Activated CD4-positive, alpha-beta T cell treated with anti-CD3 and anti-CD28 coated beads, Interleukin-2, amount 50 U/mL, for 48 hours (primary cell): ENCODE measurements at places on chromosomes 2 and 18.

DNA sequence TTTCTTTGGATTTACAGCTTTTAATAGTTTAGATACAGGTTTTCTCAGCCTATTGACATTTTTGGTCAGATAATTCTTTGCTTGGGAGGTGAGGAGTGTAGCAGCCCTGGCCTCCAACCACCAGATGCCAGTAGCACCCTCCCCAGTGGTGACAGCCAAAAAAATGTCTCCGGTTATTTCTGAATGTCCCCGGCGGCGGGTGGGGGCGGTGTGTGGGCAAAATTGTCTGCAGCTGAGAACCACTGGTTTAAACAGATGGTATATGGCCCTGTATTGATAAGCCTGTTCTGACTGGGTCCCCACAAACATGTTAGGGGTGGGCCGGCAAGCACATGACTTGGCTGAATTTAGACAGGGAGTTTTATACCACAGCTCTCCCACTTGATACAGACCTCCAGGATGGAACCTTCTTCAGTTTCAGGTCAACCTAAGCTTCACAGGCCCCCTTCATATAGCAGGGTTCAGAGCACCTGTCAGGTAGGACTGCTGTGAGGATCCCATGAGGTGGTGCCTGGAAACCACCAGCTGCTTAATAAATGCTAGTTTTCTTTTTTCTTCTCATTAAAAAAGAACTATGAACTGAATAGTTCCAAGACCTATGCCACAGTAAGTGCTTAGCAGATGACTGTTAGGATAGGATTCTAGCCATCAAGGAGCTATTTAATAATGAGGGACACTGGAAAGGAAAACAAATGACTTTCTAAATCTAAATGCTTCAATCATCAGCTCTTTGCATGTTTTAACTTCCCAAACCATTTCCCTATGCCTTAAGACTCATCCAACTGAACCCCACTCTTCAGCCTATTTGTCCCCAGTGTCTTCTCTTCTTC lies 18.1 kb downstream of the LPIN2 start:
- DNase-seq = peak; percentile 79

DNA sequence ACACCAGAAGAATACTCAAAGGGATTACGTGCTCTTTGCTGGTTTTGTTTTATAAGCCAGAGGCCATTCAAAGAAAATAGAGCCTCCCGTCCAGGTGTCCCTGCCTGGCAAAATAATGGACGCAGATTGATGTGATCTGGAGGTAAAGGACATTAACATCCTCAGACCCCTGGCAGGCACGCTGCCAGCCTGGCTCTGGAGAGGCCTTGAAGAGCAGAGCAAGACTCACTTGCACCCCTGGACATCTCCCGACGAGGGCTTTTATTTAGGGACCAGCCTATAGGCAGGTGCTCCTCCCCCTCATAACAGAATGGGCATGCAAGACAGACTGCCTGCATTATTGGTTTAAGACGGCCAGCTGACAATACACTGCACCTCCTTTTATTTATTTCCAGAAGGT lies 291.3 kb downstream of the BCL11A start:
- no peak for DNase-seq

GRCh38 chr2:119753041-119753929 lies 6.4 kb upstream of the PTPN4 start:
- DNase-seq = no peak

- DNase-seq = no peak
Observed at GRCh38 chr18:33837191-33837590, 259.2 kb downstream of the ASXL3 start.

- DNase-seq = no peak
Observed at GRCh38 chr18:77043541-77044280, 88.9 kb downstream of the MBP start.

- DNase-seq = no peak
Observed at GRCh38 chr2:122543815-122544214, 788.4 kb downstream of the TSN start.

GRCh38 chr2:220555961-220556630 lies 928.7 kb downstream of the SLC4A3 start:
- no peak for DNase-seq

DNA sequence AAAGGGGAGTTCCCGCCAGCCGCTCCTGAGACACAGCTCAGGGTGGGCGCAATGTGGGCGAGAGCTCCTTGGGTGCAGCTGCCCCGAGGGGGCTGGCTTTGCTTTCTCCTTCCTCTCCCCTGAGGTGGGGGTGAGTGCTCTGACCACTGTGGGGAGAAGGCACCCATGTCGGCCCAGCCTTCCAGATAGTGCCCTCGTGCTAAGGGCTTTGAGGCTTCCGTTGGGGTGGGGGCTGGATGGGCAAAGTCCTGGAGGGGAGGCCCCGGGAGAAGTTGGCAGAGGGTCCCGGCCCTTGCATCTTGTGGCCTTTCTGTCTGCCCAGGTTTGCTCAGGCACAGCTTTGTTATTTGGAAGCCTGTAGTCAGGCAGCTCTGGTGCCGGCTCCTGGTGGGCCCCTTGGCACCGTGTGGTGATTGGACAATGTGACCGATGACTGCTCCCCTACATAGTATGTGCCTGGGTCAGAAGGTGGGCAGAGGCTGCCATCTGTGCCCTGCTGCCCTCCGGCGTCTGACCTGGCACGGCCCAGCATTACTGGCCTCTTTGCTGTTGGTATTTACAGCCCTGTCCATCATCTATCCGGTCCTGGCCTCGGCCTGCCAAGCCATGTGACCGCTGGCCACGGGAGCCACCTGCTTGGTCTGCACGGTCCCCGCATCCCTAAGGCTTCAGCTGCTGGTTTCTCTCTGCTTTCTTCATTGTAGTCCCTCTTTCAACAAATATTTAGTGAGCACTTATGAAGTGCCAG lies 50.8 kb downstream of the TWIST2 start:
- DNase-seq = no peak

GRCh38 chr18:38644875-38645641 lies 1079.5 kb upstream of the CELF4 start:
- no peak for DNase-seq

DNA sequence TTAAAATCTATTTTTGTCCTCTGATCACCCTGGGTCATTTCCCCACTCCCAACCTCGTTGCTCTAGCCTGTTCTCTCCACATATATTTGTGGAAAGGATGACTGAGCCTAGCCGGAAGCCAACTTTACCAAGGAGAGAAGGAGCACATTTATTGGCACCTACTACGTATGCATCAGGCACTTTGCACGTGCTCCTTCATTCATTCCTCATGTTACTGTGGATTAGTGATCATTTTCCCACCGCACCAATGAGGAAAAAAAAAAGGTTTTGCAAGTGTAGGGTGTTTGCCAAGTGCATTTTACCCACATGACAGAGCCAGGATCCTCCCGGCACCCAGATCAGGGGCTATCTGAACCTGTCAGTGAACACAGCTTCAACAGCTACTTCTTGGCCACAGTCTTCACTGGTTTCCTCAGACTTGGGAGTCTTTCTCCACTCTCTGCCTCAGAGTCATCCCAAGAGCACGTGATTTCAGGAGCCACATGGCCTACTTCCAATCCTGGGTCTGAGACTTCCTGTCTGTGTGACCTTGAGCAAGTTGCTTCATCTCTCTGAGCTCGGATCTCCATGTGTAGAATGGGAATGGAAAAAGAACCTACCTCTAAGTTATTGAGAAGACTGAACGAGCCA lies 1.9 kb upstream of the C1QL2 start:
- no peak for DNase-seq

- no peak for DNase-seq
Observed at GRCh38 chr2:237269138-237269875, 144.7 kb downstream of the COL6A3 start.

DNA sequence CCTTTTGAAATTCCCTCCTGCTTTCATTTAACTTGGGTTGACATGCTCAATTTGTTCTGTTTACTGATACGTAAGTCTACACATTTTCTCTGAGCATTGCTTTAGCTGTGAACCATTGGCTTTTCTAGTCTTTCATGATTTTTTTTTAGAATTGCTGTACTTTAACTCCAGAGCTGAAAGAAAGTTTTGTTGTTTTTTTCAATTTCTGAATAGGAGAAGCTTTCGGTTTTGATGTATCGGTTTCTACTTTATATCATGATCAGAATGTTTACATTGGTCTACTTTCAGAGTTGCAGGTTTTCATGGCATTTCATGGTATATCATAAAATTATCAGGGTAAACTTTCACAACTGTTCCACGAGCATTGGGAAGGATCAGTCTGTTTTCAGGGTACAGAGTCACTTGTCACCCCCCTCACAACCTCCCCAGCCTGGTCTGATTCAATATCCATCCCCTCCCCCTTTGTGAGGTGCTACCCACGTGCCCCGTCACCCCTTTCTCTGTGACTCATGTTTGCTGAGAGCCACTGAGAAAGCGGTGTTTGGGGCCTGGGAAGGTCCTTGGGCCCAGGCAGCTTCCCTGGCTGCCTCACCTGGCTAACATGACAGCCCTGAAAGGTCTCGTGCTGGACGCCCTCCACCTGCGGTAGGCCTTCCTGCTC lies 7.0 kb downstream of the ASTL start:
- peak; percentile 47 for DNase-seq

DNA sequence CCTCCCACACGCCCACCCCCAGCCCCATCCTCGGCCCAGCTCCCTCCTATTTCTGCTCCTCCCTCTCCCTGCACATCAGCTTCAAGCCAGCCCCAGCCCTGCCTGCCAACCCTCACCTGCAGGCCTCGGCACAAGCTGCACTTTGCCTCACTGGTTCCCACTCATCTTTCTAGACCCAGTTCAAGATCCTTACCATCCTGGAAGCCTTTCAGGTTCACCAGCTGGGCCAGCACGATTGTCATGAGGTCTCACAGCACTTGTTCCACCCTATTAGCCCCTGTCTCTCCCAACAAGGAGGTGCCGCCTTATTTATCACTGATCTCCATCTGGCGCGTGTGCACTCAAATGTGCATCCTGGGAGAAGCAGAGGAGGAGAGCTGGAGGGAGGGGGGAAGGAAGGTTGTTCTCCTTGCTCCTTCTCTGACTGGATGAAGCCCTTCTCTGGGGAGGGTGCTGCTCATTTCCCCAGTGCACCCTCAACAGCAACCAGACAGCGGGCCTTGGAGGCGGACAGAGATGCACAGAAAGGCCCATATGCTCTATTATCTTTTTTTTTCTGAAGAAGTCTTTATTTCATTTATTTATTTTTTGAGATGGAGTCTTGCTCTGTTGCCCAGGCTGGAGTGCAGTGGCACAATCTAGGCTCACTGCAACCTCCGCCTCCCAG lies 15.5 kb upstream of the BIN1 start:
- no peak for DNase-seq

DNA sequence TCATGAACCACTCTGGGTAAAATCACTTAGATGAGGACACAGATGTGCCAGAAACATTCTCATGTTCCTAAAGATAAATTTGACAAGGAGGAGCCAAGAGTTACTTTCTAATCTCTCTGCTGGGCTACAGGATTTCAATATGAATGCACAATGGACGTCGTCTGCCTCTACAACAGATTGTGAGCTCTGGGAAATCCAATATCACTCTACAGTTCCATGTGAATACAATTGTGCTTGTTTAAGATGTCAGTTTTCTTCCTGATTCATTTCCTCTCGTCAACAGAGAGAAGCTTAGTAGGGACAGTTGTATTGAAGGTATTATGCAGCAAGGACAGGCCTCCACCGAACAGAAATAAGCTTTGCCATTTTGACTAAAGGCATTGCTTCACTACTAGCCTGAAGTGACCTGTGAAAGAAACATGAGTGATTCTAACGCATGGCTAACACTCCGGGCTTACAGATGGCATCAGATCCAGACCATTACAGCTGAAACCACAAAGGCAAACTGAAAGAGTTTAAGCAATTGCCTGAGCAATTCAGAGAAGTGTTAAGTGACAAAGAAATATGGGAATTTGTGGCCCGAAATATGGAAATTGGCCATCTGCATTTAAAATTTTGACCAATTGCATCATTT lies 1591.5 kb downstream of the LRP1B start:
- DNase-seq = no peak

DNA sequence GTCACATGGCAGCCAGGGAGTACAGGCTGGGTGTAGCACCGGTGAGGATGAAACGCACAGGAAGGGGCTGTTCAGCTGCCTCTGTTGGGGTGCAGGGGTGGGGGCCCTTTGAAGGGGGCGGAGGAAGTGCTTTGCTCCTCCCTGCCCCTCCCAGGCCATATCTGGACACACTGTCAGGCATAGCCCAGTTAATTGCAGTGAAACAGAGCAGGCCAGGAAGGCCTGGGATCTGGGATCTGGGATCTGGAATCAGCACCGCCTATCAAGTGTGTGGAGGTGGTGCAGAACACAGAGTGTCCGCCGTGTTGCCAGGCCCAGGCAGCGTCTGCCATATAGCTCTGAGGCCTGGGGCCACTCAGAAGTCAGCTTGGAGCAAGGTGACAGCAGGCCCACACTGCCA lies 119.3 kb upstream of the MSH2 start:
- DNase-seq = no peak

DNA sequence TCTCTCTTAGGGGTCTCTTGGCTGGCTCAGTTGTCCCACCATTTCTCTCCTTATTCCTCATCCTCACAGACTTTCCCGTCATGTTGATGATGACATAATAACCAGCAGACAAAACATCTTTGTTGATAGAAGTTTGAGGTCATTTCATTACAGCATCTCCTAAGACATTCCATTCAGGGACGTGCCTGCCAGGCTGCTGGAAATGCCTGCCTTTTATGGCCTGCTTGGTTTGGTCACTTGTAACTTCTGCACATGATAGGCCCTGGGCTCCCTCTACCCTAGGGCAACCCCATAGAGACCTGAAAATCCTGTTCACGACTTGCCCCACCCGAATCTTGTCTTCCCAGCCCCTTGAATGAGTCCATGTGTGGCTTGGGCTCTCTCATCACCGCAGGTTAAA lies 81.7 kb downstream of the SDC1 start:
- DNase-seq = no peak

DNA sequence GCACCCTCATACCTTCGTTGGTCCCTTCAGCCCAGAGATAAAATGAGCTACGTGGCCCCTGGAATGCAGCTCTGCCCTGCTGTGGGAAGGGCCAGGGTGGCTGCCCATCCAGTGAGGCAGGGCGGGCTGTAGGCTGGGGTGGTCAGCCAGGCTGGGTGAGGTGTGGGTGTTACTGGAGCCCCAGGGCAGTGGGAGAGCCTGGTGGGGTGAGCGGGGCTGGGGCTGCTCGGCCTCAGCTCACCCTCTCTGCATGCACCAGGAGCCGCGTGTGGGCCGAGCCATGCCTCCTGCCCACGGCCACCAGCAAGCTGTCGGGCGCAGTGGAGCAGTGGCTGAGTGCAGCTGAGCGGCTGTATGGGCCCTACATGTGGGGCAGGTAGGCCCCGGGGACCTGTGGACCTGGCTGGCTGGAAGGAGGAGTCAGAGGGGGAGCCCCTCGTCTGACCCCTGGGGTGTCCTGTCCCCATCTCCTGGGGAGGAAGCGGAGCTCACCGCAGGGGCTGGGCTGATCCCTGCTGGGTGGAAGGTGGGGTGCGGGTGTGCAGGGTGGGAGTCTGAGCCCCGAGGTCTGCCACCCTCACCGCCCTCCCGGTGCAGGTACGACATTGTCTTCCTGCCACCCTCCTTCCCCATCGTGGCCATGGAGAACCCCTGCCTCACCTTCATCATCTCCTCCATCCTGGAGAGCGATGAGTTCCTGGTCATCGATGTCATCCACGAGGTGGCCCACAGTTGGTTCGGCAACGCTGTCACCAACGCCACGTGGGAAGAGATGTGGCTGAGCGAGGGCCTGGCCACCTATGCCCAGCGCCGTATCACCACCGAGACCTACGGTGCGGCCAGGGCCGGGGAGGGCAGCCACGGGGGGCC lies 5.5 kb downstream of the RNPEPL1 start:
- DNase-seq = no peak
